COR-L47 (cell line): ENCODE measurements at places on chromosomes 3 and 15.

DNA sequence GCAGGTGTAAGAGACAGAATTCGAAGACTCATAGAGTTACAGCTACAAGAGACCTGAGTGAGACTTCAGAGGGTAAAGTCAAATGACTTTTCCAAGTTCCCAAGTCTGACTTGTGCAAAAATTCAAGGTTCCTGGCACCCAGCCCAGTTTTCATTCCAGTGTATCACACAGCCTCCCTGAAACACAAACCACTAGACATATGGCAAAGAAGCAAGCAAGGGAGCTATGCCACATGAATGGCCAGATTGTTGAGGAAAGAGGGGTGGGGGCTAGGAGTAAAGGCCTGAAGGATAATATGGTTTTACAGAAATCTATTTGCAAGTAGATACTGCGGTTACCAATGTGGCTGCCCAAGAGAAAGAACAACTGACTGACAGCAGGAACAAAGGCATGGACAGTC lies 301.2 kb downstream of the MECOM start:
- DNase-seq = peak; percentile 7

DNA sequence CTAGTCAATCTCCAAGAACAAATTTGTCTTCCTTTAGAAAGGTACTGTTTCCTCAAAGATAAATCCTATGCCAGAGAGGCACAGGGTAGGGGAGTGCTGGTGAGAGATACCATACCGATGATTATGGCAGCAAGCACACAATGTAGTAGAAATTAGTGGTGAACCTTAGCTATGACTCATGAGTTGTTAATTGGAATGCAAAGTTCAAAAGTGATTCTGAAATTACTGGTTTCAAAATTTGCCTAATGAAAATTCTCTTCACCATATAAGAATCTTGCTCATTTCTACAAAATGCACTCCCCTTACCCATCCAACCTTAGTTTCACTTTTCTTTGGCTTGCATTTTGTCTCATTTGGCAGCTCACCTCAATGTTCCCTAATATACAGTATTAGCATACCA lies 139.5 kb upstream of the SLC2A2 start:
- no peak for DNase-seq

- DNase-seq = no peak
Measured at GRCh38 chr3:185744997-185745843, 79.6 kb downstream of the IGF2BP2 start.

DNA sequence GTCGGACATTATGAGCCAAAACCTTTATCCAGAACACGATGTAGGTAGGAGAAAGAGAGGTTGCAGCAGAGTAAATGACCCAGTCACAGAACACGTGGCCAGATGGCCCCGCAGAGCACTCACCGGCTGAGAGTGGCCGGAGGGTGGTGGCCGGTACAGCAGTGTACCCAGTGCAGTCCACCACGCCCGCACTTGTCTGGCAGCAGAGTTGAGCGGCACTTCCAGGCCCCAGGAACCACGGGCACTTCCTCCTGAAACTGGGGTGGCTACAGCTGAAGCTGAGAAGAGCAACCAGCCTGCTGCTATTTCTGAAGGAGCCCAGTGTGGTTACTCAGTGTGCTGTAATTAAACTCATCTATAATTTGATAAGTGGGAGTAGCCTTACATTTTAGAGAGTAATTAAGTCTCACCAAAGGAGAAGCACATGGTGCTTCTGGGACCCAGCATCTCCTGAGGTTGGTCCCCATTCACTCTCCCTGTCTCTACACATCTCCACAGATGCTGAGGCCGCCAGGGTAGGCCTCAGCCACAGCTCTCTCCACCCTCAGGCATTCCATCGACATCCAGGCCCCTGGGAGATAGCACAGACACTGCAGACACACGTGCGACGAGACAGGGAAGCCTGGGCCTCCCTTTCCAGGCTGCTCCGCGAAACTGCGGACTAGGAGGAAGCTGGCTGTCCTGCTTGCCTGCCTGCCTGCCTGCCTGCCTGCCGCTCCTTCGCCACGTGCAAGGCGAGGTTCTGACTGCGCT lies 49.8 kb downstream of the BDH1 start:
- DNase-seq = no peak

DNA sequence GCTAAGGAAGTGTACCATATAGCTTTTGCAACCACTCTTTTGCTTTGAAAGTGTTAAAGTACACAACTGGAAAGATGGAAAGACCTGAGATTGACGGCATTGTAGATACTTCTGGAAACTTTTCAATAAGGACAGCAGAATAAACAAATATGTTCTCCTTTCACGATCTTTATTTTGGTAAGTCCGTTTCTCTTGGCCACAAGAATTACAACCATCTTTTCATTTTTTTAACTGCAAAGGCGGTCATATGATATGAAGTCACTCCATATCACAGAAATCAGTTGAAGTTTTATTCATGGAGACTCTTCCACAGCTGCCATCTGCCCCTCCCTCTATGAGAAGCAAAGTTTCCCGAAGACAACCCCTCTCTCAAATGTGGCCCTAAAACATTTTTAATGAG lies 303.4 kb upstream of the ICE2 start:
- DNase-seq = no peak

DNA sequence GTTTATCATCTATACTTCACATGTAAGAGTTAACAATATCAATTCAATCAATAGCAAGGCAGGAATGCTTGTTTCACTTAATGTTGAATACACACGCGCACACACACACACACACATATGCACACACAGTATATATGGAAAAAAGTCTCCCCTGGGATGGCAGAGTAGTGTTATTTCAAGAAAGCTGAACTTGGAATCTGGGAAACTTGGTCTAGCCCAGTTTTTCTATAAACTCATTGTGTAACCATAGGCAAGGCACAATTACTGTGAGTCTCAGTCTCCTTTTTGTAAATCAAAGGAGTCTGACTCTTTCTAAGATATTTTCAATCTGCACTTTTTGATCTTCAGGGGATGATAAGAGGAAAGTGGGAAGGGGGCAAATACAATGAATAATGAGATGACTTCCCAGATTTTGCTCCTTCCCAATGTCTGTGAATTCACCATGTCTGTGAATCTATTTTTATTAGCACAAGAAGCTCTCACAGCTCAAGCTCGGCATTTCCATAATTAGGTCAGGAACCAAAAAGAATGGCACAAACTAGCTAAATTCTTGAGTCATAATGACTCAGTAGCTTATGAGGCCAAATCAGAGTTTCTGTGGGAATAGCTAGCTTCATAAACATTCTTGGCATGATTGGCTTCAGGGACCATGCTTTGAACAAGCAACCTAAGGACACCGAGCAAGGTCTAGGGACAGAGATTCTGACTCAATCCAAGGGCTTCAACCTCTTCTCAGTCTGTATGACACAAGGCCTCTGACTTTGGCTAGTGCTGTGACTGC lies 227.4 kb upstream of the DCBLD2 start:
- no peak for DNase-seq

- no peak for DNase-seq
Measured at GRCh38 chr3:177379045-177379444, 181.8 kb upstream of the TBL1XR1 start.
